ENCODE measurements at places on chromosomes 13 and 19. TPM values are rescaled to one million over a fixed set of nuclear protein-coding genes. Genes with fewer than 3 reads are reported as not detected.
A peak's percentile ranks its signal among the peaks of the same experiment; 100 is the strongest.

CCDC70 gene
- total RNA-seq: not detected

DNA sequence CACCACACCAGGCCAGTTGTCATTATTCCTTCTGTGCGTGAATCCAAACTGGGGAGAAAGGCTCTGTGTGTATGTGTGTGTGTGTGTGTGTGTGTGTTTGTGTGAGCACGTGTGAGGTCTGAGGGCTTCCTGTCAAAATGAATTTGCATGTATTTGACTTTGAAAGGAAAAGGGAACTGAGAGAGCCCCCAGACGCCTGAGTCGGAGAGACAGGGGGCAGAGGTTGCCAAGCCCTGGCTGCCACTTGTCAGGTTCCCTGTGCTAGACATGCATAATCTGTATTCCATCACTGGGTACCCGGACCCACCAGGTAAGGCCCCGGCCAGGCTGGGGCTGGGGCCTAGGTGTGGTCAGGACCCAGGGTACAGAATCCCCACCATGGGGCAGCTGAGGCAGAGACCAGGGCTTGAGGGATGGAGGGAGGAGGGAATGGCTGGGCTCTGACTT, at the start of gene CLEC17A:
Gene CLEC17A, plus strand, starts transcription at position 191 of the 447 bp plus-strand sequence. Its CDS starts 77 bp downstream, at position 268.
- no peak within 1 kb of the TSS for H3K27ac ChIP-seq
- no peaks in the 10 kb centered on the region for H3K27me3 ChIP-seq
- no peak for DNase-seq
- H3K4me1 ChIP-seq: no peaks in the 10 kb centered on the region
- H3K36me3 ChIP-seq: no peaks in the 10 kb centered on the region

ANGPTL8 gene
- not detected for total RNA-seq

GRCh38 chr13:35512271-35512920, 35.9 kb upstream of the MAB21L1 start:
- H3K27ac ChIP-seq: no peak overlapping the region
- no peaks in the 10 kb centered on the region for H3K27me3 ChIP-seq
- H3K36me3 ChIP-seq: no peaks in the 10 kb centered on the region
- DNase-seq: no peak

DCT gene
- not detected for total RNA-seq

GRCh38 chr19:35860818-35861639, 4.3 kb downstream of the KIRREL2 start:
- DNase-seq: peak; percentile 70
- no peaks in the 10 kb centered on the region for H3K36me3 ChIP-seq
- no peak overlapping the region for H3K27ac ChIP-seq
- peaks cover 13% of the 10 kb centered on the region for H3K4me1 ChIP-seq

- DNase-seq: no peak
- no peak overlapping the region for H3K4me3 ChIP-seq
- no peak overlapping the region for H3K27ac ChIP-seq
- no peaks in the 10 kb centered on the region for H3K4me1 ChIP-seq
These were observed 17.7 kb upstream of the WASF3 start for GRCh38 chr13:26539738-26540292.

GRCh38 chr19:6766357-6767080, 716 bp downstream of the SH2D3A start:
- H3K27ac ChIP-seq: peak overlapping the region; percentile 94
- peaks cover 13% of the 10 kb centered on the region for H3K4me1 ChIP-seq
- DNase-seq: no peak
- no peaks in the 10 kb centered on the region for H3K36me3 ChIP-seq

C5AR1 gene
- total RNA-seq: 0.48 TPM

DNA sequence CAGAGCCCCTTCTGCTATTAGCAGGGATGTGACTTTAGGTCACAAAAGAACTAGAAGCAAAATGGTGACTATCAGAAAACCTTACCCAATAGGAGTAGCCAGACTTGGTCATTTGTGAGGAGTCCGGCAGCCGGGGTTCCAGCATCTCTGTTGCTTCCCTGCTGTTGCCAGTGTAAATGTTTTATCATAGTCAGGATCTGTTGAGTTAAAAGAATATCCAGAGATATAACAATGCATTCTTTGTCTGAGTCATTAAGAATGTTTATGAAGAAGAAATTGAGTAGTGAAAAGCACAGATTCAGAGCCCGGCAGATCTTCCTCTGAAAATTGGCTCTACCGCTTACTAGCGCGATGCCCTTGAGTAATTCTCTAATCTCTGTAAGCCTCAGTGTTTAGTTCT, 84.2 kb downstream of the COL4A2 start:
- H3K4me3 ChIP-seq: no peak overlapping the region
- no peaks in the 10 kb centered on the region for H3K36me3 ChIP-seq
- no peaks in the 10 kb centered on the region for H3K27me3 ChIP-seq
- peaks cover 17% of the 10 kb centered on the region for H3K4me1 ChIP-seq

GRCh38 chr13:113883314-113883811, 19.5 kb upstream of the GAS6 start:
- DNase-seq: no peak
- no peaks in the 10 kb centered on the region for H3K27me3 ChIP-seq
- H3K4me3 ChIP-seq: no peak overlapping the region
- no peaks in the 10 kb centered on the region for H3K36me3 ChIP-seq
- no peaks in the 10 kb centered on the region for H3K4me1 ChIP-seq
- H3K27ac ChIP-seq: no peak overlapping the region

GRCh38 chr13:41811588-41812021, 149.3 kb downstream of the VWA8 start:
- no peak overlapping the region for H3K27ac ChIP-seq
- no peaks in the 10 kb centered on the region for H3K4me1 ChIP-seq
- no peak for DNase-seq
- no peaks in the 10 kb centered on the region for H3K36me3 ChIP-seq
- no peaks in the 10 kb centered on the region for H3K27me3 ChIP-seq

DNA sequence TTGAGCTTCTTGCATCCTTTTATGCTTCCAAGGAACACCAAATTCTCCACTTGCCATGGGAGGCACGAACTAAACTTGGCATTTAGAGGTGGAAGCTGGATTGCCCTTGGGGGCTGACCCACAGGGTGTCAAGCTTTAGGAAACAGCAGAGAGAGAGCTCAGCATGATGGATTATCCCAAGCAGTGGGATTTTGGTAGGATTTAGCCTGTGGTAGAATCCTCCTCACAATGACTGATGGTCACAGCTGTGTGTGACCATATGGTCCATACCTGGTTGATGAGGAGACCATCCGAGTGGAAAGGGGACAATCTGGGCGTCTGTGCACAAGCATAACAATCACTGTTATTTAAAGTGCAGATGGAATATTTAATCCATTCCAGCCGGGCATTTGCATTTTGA, 40.1 kb upstream of the PSG9 start:
- no peaks in the 10 kb centered on the region for H3K27me3 ChIP-seq
- H3K4me3 ChIP-seq: no peak overlapping the region

DNA sequence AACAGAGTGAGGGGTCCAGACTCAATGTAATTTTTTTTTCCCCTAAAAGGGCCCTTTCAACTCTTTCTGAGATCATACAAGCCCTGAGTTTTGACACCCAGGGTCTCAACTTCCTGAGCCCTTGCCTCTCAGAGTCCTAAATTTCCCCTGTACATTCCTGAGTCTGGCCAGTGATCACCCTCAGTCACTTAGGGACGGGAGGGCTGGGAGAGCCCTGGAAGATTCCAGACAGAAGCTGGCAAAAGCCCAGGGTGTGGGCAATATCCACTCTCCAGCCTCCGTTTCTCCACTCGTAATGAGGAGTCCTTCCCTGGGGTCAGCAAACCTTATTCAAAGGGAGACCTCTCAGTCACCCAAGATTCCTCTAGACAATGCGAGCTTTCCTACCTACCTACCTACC, 1.6 kb downstream of the PPP1R13L start:
- no peaks in the 10 kb centered on the region for H3K27me3 ChIP-seq
- H3K4me3 ChIP-seq: peak overlapping the region; percentile 81
- H3K4me1 ChIP-seq: peaks cover 13% of the 10 kb centered on the region
- H3K27ac ChIP-seq: peak overlapping the region; percentile 96

DNA sequence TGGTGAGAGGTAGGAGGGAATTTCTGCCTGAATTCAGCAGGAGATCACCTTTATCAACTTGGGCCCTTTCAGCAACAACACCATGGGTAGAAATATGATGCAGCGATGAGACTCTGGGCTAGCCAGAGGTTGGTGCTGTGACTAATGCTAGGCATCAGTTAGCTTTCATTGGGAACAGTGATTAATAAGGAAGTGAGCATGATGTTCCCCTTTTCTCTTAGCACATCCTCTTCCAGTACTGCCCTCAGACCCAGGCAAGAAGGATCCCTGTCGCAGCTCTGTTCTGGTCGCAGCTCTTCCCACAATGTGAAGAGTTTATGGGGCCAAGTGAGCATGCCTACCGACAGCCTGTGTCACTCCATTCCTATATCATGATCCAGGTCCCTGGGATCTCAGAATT, 100.5 kb downstream of the FLT1 start:
- no peak overlapping the region for H3K27ac ChIP-seq
- H3K4me1 ChIP-seq: no peaks in the 10 kb centered on the region
- no peak for DNase-seq
- H3K36me3 ChIP-seq: no peaks in the 10 kb centered on the region
- no peak overlapping the region for H3K4me3 ChIP-seq
- no peaks in the 10 kb centered on the region for H3K27me3 ChIP-seq

DNA sequence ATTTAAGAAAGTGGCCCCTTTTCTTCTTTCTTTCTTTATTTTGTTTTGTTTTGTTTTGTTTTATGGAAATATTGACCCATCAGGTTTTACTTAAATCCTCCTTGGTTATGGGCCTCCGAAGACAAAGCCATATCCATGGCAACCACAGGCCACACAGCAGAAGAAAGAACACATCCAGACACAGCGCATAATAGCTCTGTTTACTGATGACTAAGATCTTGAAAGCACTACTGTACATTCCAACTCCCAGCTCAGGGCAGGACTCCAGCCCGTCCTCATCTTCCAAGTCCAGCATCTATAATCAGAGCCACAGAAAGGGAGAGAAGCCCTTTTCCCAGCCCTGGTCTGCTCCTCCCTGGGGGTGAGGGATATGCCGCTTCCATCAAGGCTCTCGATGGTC, 84.3 kb downstream of the NUFIP1 start:
- no peaks in the 10 kb centered on the region for H3K27me3 ChIP-seq
- no peak overlapping the region for H3K4me3 ChIP-seq
- DNase-seq: peak; percentile 30
- peak overlapping the region; percentile 33 for H3K27ac ChIP-seq

DNA sequence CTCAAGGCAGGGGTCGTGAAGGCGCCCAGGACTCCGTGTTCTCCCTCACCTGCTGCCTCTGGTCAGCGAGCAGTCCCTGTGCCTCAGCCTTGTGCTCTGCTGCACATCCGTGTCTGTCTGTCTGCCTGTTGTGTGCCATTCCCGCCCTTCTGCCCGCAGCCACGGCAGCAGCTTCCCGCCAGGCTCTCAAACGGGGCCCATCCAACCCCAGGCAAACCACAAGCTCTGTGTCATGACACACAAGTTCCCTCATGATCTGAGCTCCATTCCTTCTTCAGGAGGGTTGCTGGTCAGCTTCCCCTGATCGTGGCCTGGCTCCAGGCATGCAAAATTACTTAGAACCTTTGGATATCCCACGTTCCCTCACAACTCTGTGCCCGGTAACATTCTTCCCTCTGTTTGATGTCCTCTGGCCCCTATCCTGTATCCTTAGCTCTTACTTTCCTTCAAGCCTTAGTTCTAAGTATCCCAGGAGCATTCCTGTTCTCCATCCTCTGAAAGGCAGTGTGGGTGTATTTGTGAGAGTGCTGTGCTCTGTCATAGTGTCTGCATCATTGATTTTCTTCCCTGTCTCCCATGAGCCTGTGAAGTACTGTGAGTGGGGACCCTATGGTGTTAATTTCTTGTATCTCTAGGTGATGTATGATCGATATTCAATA, 3.2 kb downstream of the GPR183 start:
- DNase-seq: no peak
- no peaks in the 10 kb centered on the region for H3K27me3 ChIP-seq
- no peaks in the 10 kb centered on the region for H3K36me3 ChIP-seq
- peak overlapping the region; percentile 42 for H3K27ac ChIP-seq

GRCh38 chr13:106163426-106163825, 372.0 kb downstream of the EFNB2 start:
- H3K36me3 ChIP-seq: no peaks in the 10 kb centered on the region
- no peaks in the 10 kb centered on the region for H3K27me3 ChIP-seq
- no peak overlapping the region for H3K4me3 ChIP-seq
- no peak for DNase-seq

GRCh38 chr19:17488593-17489391, 18.5 kb downstream of the SLC27A1 start:
- no peak overlapping the region for H3K4me3 ChIP-seq
- H3K27ac ChIP-seq: no peak overlapping the region
- H3K27me3 ChIP-seq: no peaks in the 10 kb centered on the region
- no peaks in the 10 kb centered on the region for H3K36me3 ChIP-seq
- DNase-seq: peak; percentile 78

DNA sequence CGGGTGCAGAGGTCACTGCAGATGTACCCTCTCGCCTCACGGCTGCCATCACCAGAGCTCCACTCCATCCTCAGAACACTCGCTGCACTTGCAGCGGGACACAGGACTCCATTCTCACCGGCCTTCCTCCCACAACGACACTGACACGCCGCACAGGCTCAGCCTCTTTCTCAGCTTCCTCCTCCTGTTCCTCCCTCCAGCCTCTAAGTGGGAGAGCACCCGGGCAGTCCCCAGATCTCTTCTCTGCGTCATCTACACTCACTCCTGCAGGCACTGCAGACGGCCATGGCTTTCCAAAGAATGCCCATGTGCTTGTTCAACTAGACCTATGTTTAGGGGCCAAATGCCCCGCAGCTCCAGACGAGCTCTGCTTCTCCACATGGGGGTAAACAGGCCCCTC, 14.3 kb upstream of the FKRP start:
- peak overlapping the region; percentile 21 for H3K27ac ChIP-seq
- no peak for DNase-seq
- H3K27me3 ChIP-seq: no peaks in the 10 kb centered on the region
- peaks cover 8% of the 10 kb centered on the region for H3K36me3 ChIP-seq
- no peaks in the 10 kb centered on the region for H3K4me1 ChIP-seq

SPACA7 gene
- not detected for total RNA-seq

DNA sequence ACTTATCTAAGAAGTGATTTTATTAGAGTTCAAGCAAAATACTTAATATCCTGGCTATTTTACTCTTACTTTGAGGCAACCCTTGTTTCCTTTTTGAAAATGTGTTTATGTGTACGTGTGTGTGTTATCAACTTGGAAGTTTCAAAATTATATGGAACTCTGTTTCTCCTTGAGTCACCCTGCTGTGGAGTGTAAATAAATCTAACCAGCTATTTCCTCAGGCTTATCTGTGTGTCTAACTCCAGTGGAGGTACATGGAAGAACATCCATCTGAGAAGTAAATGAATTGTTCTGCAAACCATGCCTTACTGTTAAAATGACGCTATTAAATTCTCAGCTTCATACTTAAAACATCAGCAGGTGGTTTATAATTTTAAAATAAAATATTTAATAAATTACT, 583.4 kb upstream of the SLITRK5 start:
- no peak overlapping the region for H3K4me3 ChIP-seq
- no peaks in the 10 kb centered on the region for H3K36me3 ChIP-seq
- no peaks in the 10 kb centered on the region for H3K27me3 ChIP-seq
- no peaks in the 10 kb centered on the region for H3K4me1 ChIP-seq

- no peaks in the 10 kb centered on the region for H3K36me3 ChIP-seq
- no peak for DNase-seq
- H3K27me3 ChIP-seq: no peaks in the 10 kb centered on the region
- H3K4me3 ChIP-seq: no peak overlapping the region
These were observed 94.6 kb upstream of the FARP1 start for GRCh38 chr13:98048265-98048664.

GRCh38 chr13:75801388-75801945, 165.3 kb downstream of the LMO7 start:
- no peaks in the 10 kb centered on the region for H3K27me3 ChIP-seq
- H3K4me1 ChIP-seq: peaks cover 14% of the 10 kb centered on the region
- no peak for DNase-seq
- peaks cover 1% of the 10 kb centered on the region for H3K36me3 ChIP-seq
- no peak overlapping the region for H3K27ac ChIP-seq
- no peak overlapping the region for H3K4me3 ChIP-seq

- no peaks in the 10 kb centered on the region for H3K36me3 ChIP-seq
- no peaks in the 10 kb centered on the region for H3K4me1 ChIP-seq
- DNase-seq: no peak
- H3K27me3 ChIP-seq: no peaks in the 10 kb centered on the region
- H3K4me3 ChIP-seq: no peak overlapping the region
These were observed 993 bp downstream of the FUT6 start for GRCh38 chr19:5838353-5839064.

Measured in Caco-2 (cell line).